ENCODE measurements at places on chromosomes 3 and 15.

- DNase-seq = no peak
These were observed 37.1 kb upstream of the ATP1B3 start for GRCh38 chr3:141839389-141839788.

- no peak for DNase-seq
These were observed 278.4 kb downstream of the MFSD1 start for GRCh38 chr3:159080256-159080655.

DNA sequence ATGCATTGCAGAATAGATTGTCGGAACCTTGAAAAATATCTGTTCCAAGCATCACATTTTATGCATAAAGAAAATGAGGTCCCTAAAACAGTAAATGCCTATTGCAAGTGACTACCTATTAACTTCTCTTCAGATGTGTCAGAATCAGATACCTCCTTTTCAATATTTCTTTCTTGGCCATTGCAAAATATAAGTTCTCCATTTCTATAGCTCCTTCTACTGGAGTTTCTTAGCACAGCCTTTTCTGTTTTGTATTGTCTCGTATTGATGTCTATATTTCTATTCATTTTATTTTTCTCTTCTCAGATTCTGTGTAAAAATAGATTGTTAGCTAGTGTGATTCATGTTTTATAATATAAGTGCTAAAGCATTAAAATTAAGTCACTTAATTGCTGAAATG lies 63.4 kb downstream of the PPARG start:
- no peak for DNase-seq

GRCh38 chr15:66145726-66146182 lies 107.8 kb downstream of the MEGF11 start:
- no peak for DNase-seq

- no peak for DNase-seq
These were observed 4.0 kb downstream of the NPTN start for GRCh38 chr15:73628976-73629797.

- no peak for DNase-seq
These were observed 22.0 kb downstream of the SLC9A9 start for GRCh38 chr3:143826296-143826695.

- DNase-seq = peak; percentile 68
These were observed 9.0 kb upstream of the CD47 start for GRCh38 chr3:108099679-108100428.

DNA sequence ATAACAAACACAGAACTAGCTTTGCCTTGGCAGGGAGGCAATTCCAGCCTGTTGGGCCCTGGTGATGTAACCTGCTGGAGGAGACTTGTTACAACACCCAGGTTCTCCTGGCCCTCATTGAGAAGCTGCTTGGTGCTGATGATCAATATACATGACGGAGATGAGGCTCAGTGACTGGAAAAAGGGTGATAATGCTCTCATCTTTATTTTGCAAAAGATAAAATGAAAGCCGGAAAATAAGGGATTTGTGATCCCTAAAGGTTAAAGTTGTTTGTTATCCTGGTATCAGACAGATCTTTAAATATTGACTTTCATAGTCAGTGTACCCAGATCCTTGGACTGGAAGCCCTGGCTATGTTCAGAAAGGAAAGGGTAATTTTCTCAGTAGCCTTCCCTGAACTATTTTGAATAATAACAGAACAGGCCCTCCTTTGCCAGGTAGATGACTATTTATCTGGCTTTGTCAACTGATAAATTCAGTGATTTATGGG lies 118.9 kb upstream of the MEIS2 start:
- no peak for DNase-seq

GRCh38 chr15:38539008-38539343 lies 25.6 kb downstream of the RASGRP1 start:
- DNase-seq = no peak

GRCh38 chr15:72222393-72222792 lies 8.6 kb downstream of the PKM start:
- DNase-seq = no peak

GRCh38 chr15:43144512-43144911 lies 11.1 kb downstream of the TMEM62 start:
- no peak for DNase-seq

- DNase-seq = no peak
These were observed 19.0 kb downstream of the THBS1 start for GRCh38 chr15:39599871-39600270.

GRCh38 chr15:73965094-73965757 lies 26.9 kb downstream of the STOML1 start:
- DNase-seq = peak; percentile 68

- DNase-seq = no peak
These were observed 14.7 kb upstream of the CTXND1 start for GRCh38 chr15:80266745-80267144.

- no peak for DNase-seq
These were observed 93.7 kb downstream of the MYLK start for GRCh38 chr3:123790254-123791072.

DNA sequence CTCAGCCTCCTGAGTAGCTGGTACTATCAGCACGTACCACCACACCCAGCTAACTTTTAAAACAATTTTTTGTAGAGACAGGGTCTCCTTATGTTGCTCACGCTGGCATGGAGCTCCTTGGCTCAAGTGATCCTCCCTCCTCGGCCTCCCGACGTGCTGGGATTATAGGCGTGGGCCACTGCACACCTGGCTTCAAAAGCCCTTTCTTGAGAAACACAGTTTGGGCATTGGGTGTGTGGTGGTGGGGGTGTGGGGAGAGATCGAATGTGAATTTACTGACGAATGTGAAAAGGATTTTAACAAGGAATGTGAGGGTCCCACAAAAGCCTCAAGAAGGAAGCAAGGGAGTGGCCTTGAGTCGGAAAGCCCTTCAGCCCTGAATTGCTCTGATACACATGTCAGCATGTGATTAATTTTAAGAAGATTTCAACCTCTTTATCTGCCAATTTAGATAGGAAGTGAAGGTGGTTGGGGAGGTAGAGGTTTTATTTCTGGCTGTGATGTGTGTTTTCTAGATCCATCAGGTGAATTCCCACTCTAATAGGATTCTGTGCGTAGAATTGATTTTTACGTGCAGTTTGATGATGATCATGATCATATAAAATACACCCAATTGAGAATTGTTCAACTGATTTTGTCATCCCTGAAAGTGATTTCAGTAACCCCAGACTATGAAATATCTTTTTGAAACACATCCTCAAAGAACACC lies 1.1 kb downstream of the CCR4 start:
- DNase-seq = no peak

- no peak for DNase-seq
These were observed 45.3 kb upstream of the SEC22A start for GRCh38 chr3:123156276-123156995.

- no peak for DNase-seq
These were observed 85.6 kb downstream of the PDCD6IP start for GRCh38 chr3:33883951-33884561.

DNA sequence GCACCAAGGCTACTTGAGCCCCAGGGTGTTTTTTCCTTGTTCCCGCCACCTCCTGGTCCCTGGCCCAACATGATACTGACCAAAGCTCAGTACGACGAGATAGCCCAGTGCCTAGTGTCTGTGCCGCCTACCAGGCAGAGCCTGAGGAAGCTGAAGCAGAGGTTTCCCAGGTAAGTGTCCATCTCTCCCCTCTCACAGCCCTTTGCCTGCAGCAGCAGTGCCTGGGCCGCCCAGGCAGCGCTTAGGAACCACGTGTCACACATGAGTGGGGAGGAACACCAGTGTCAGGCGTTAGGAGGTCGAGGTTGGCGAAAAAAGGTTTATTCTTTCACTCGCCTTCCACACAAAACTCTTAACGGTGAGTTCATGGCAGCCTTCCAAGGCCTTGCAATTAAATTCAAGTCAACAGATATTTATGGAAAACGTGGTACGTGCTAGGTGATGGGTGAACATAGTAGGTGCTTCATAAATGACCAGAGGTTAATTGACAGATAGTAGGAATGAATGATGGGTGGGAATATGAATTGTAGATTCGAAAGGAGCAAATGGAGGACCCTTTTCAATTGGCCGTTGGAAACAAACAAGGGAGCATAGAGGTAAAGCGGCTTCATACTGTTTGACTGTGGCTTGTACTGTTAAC lies 486 bp downstream of the CDIN1 start:
- DNase-seq = peak; percentile 33

- no peak for DNase-seq
These were observed 28.9 kb downstream of the IGSF10 start for GRCh38 chr3:151431940-151432339.

GRCh38 chr3:124256156-124256555 lies 264.2 kb upstream of the ROPN1 start:
- DNase-seq = no peak

- DNase-seq = no peak
These were observed 14.9 kb downstream of the TMOD2 start for GRCh38 chr15:51766341-51766740.

DNA sequence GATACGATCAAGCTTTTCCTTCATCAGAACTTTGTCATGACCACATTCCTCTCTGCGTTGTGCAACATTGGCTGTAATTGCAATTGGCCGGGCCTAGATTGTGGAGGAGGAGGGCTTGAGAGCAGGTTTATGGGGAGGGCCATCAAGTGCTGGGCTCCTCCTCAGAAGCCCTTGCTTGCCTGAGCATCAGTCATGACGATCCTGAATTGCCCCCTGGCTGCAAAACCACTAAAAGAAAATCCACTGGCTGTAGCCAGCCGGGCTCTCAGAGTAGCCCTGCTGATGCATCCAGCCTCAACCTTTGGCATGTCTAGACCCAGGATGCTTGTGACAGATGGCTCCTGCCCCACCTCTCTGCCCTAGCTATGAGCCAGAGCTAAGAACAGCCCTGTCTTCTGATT lies 13.4 kb upstream of the TRH start:
- DNase-seq = no peak

DNA sequence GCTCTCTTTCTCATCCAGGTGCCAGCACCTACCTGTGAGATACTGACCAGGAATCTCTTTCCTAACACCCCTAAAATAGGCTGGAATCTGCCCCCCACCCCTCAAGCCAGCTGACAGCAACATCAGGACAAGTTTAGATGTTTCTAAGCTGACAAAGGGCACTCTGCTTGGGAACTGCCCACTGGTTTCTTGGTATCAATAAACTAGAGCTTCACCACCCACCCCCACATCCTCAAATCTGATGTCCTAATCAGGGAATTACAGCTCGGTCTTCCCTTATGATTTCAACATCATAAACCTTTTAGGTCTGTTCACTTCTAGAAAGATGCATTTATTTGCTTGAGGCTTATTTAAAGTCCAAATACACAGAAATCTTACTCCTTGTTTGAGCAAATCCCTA lies 34.7 kb downstream of the CEP19 start:
- DNase-seq = no peak

GRCh38 chr3:72665701-72666446 lies 182.4 kb downstream of the SHQ1 start:
- DNase-seq = peak; percentile 68

GRCh38 chr15:27360316-27360715 lies 389.3 kb downstream of the GABRG3 start:
- no peak for DNase-seq

GRCh38 chr3:117887901-117888300 lies 1146.7 kb downstream of the IGSF11 start:
- no peak for DNase-seq

Measured in stimulated activated naive CD8-positive, alpha-beta T cell treated with anti-CD3 and anti-CD28 coated beads, Interleukin-15, Interleukin-2, amounts not matched to agents 100 U/mL and 50 U/mL, for 24 hours (primary cell).